ENCODE measurements at places on chromosomes 12 and 14.

DNA sequence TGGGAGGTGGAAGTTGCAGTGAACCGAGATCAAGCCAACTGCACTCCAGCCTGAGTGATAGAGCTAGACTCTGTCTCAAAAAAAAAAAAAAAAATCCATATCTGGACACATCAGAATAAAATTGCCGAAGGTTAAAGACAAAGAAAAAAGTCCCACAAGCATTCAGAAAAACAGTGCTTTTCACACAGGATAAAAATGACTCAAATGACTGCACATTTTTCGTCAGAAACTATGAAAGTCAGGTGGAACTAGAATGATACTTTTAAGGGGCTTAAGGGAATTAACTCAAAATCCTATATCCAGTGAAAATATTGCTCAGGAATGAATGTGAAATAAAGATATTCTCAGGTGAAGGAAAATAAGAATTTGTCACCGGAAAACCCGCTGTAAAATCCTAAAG lies 12.9 kb downstream of the COPS7A start:
- no peak for DNase-seq

- no peak for DNase-seq
These were observed 469.8 kb downstream of the ZFP36L1 start for GRCh38 chr14:68322940-68323620.

- no peak for DNase-seq
These were observed 31.7 kb upstream of the TUBA1C start for GRCh38 chr12:49232940-49233841.

DNA sequence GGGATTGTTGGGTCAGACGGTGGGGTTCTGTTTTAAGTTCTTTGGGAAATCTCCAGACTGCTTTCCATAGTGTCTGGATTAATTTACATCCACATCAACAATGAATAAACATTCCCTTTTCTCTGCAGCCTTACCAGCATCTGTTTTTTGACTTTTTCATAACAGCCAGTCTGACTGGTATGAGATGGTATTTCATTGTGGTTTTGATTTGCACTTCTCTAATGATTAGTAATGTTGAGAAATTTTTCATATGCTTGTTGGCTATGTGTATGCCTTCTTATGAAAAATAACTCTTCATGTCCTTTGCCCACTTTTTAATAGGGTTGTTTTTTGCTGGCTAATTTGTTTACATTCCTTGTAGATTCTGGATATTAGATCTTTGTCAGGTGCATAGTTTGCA lies 140.8 kb upstream of the CNTN1 start:
- DNase-seq, result no peak

GRCh38 chr14:95662376-95663186 lies 23.6 kb upstream of the TCL1B start:
- DNase-seq, result no peak

- DNase-seq, result no peak
These were observed 23.0 kb upstream of the RNU6-8 start for GRCh38 chr14:32226056-32226455.

DNA sequence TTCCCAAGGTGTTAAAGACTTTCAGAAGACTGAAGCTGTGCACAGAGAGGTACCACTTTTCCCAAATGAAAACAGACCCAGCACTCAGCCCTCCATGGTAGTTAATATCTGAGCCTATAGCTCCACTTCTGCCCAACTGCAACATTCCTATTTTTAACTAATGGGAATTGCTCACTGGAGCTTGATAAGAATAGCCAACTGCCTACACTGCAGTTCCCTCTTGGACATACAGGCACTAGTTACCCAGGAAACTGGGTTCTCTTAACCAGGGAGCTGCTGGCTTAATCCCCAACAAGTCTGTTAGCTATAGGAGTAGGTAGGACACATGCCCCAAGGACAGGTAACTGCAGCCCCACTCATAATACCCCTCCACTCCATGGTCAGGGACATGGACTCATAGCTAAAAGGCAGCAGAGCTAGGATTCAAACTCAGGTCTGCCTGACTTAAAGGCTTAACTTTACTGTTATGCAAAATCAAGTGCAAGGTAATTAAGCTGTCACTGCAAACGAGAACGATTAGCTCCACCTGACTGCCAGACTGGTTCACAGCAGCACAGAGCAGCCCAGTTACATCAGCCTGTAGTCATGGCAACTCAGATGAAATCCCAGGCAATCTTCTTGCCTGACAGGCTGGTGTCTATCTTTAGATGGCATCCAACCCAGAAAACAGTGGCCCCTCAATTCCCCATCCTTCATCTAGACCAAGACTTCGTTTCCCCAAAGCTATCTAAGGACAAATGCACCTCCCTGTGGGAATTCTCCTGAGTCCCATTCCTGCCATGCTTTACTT lies 77.1 kb upstream of the ACTN1 start:
- DNase-seq, result no peak

GRCh38 chr14:71960494-71961353 lies 28.5 kb downstream of the RGS6 start:
- no peak for DNase-seq

GRCh38 chr12:41051954-41052353 lies 136.2 kb upstream of the PDZRN4 start:
- no peak for DNase-seq

- peak; percentile 6 for DNase-seq
These were observed 68.7 kb downstream of the RPAP3 start for GRCh38 chr12:47636908-47637780.

GRCh38 chr12:99131751-99132199 lies 486.7 kb downstream of the APAF1 start:
- no peak for DNase-seq

- DNase-seq, result no peak
These were observed 62.5 kb downstream of the ITPR2 start for GRCh38 chr12:26770239-26771070.

DNA sequence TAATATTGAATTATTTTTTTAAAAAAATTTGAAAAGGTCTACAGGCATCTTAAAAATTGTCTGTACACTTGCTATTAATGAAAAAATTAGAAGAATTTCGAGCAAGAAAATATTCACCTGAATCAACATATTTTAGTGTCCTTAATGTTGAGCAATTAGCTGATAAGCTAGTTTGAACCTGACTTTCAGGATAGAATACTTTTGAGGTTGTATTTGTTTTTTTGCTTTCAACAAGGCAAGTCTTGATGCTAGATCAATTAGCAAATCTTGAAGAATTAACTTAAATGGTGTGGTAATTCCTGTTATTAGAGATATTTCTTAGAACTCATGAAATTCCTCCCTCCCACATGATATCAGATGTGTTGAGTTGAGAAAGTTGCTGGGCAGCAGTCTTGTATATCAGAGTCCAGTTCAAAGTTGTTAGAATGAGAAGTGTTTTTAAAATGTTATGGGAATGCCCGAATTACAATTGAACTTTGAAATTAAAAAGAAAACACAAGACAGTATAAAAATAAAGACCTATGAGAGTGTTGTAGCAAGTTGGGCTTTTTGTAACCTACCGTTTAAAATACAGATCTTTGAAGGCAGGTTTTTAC lies 119.2 kb downstream of the TRMT5 start:
- DNase-seq, result no peak

DNA sequence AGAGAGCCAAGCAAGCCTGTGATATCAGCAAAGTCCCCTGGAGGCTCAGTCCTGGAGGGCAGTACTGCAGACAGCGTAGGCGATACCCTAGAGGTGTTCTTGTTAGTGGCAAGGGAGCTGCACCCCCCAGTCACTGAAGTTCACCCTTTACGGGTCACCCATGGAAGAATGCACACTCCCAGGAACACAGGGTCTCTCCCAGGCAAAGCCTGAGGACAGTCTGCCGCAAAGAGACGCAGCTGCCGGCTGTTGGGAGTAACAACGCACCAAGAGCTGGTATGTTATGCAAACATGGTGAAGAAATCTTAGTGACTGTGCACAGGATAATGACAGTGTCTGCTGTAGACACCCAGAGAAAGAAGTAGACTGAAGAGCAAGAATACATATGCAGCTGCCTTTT lies 43.5 kb upstream of the NOS1 start:
- DNase-seq, result no peak

- no peak for DNase-seq
These were observed 57.9 kb downstream of the ANO6 start for GRCh38 chr12:45273717-45274271.

DNA sequence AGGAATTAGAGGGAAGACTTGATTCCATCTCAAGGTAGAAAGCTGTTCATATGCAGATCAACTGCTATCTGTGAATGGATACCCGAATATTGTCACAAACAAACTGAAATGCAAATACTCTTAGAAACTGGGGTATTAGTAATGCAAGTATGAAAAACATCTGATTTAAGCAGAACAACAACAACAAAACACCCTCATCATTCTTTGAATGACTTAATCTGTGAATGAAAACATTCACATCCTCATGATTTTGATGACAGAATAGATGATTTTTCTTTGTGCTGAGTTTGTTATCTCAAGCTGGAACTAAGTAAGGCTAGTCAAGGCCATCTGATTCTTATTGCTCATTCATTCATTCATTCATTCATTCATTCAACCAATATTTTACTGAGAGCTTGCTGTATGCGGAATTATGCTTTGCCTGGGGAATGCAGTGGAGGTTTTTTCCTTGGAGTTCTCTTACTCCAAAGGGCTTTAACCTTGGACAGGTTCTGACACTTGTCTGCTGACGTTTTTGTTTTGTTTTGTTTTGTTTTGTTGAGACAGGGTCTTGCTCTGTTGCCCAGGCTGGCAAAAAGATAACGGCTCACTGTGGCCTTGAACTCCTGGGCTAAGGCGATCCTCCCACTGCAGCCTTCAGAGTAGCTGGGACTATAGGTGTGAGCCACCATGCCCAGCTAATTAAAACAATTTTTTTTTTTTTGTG lies 23.3 kb downstream of the OR10G3 start:
- DNase-seq, result no peak

Data from stimulated activated CD4-positive, alpha-beta T cell treated with anti-CD3 and anti-CD28 coated beads, Interleukin-1b, Interleukin-23, amount 100 ng/mL, for 1 hour (primary cell).